Head of caudate nucleus (tissue), 42 donors: ENCODE measurements at places on chromosomes 4 and X.

- no peak for DNase-seq
These were observed 2086.5 kb upstream of the TENM3 start for GRCh38 chr4:180156684-180157083.

GRCh38 chr4:87855559-87855958 lies 22.8 kb downstream of the MEPE start:
- no peak for DNase-seq

DNA sequence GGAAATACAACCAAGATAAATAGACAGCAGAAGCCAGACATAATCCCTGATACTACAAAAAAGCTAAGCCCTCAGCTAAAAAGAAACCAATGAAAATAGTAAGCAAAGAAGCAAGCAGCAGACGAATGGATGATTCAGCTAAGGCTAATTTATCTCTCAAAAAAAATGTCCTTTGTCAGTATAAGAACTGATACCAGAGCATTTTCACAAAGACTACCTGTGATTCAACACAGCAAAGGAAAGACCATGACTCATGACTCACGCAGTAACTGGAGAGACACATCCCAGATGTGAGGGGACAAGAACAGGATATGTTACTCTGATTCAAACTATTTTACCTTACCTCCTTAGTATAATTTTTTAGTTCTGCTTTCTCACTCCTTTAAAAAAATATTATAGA lies 22.7 kb upstream of the TMPRSS11F start:
- no peak for DNase-seq

DNA sequence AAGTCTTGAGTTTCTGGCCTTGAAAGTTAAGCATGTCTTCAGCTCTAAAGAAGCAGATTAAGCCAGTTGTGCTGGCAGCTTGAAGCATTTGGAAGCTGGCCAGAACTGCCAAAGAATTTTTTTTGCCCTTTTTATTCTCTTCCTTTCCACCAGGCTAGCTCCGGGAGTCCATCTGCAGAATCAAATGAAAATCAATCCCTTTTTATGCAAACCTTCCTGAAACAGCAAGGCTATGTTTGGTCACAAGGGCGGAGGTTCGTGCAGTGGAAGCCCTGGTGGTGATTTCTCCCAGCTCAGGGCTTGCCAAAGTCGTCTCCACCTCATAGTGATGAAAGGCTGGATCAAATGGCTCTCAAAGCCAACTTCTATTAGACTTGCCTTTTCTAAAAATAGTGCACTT lies 21.6 kb upstream of the C4orf54 start:
- DNase-seq, result no peak

GRCh38 chrX:41386222-41386990 lies 52.4 kb downstream of the DDX3X start:
- DNase-seq, result no peak

- DNase-seq, result no peak
These were observed 4.5 kb upstream of the CXCL9 start for GRCh38 chr4:76011700-76012387.

DNA sequence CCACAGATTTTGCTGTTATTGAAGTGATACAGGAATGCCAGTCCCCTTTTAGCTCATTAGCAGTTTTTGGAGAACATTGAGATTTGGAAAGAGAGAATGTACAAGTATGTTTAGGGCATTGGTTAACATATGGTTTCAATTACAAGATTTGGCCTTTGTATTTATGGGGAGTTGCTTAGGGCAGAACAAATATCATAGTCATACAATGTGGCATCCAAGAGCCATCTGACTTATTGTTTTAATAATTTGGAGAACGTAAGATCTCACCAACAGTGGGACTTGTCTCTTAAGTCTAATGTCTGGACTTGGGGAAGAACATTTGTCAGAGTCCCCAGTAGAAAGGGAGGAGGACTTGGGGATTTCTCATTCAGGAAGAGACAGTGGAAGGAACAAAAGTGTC lies 166.1 kb downstream of the STK32B start:
- no peak for DNase-seq
